Psoas muscle (tissue), 8 donors: ENCODE measurements at places on chromosomes 2 and 18. TPM values are rescaled to one million over a fixed set of nuclear protein-coding genes. Genes with fewer than 3 reads are reported as not detected.

Gene UPP2
- not detected for total RNA-seq

Gene HJURP
- total RNA-seq: not detected

Gene CREG2
- total RNA-seq: 0.13 TPM

Gene LDLRAD4
- total RNA-seq: 13.9 TPM

Gene MCEE
- 15.4 TPM for total RNA-seq

Gene SKA1
- total RNA-seq: 0.11 TPM

Gene SPC25
- total RNA-seq: 0.18 TPM

Gene PUS10
- 1.8 TPM for total RNA-seq

Gene PPIL3
- total RNA-seq: 13.8 TPM

Gene MSH6
- total RNA-seq: 16.8 TPM

Gene ITSN2
- total RNA-seq: 36.1 TPM

Gene DARS1
- total RNA-seq: 89.7 TPM

Gene VAPA
- total RNA-seq: 222 TPM

Gene ALKAL2
- not detected for total RNA-seq

Gene PLGLB2
- not detected for total RNA-seq

Gene TRABD2A
- 0.32 TPM for total RNA-seq

Gene B4GALT6
- 13.3 TPM for total RNA-seq

Gene CXCR1
- 0.96 TPM for total RNA-seq

Gene ERLEC1
- 26.7 TPM for total RNA-seq

Gene CDH19
- 0.41 TPM for total RNA-seq

Gene TNFAIP6
- total RNA-seq: 1.1 TPM

Gene C2orf81
- total RNA-seq: 0.46 TPM

Gene ZNF385B
- total RNA-seq: 21.5 TPM

Gene NT5C1B
- total RNA-seq: not detected

Gene ATF2
- total RNA-seq: 22.3 TPM

Gene FSIP2
- 0.34 TPM for total RNA-seq

Gene ANKRD29
- total RNA-seq: 2.1 TPM

Gene PFN4
- 0.34 TPM for total RNA-seq
